ENCODE measurements at places on chromosomes 2 and 18.

- DNase-seq = no peak
These were observed 624 bp downstream of the ZNF516 start for GRCh38 chr18:76494231-76495005.

DNA sequence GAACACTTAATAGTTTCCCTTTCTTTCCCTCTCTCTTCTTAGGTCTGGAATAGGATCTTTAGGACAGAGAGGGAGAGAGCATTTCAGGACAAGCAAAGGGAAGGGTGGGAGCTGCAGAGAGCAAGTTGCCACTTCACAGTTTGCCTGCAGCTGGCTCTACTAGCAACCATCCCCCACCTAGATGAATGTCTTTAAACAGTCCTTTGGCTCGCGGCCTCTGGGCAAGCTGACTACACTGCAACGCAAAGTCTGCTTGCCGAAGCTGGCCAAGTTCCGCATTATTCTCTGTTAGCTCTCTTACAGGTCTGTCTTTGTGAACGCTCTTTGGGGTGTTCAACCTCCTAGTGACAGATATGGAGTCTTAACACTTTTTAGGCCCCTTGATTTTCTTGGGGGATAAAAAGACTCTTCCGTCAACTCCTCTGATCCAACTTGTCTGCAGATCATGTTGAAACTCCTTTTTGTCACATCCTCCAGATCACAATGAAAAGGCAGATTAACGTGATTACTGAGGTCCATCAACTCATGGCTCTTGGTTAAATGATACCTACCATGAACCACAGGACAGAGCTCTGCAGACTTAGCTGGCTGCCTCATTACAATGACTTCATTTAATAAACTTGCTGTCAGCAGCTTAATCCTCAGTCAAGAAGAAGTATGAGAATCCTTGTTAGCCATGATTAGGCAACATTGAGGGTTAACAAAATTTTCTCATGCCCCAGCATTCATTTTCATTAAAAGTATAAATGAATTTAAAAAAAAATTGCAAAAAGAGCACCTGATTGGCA lies 74.6 kb downstream of the SLC4A3 start:
- DNase-seq = no peak

DNA sequence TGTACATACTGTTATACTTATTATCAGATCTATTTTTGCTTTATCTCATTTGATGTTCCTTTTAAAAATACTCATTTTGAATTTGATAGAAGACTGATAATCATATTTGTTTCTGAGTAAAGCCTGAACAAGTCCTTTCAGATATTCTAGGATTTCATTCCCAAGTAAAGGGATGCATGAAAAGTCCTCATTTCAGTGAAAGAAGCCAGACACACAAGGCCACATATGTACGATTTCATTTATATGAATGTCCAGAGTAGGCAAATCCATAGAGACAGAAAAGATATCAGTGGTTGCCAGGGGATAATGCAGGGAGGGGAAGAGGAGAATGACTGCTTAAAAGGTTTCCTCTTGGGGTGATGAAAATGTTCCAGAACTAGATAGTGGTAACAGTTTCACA lies 53.4 kb downstream of the DSC3 start:
- DNase-seq = no peak

DNA sequence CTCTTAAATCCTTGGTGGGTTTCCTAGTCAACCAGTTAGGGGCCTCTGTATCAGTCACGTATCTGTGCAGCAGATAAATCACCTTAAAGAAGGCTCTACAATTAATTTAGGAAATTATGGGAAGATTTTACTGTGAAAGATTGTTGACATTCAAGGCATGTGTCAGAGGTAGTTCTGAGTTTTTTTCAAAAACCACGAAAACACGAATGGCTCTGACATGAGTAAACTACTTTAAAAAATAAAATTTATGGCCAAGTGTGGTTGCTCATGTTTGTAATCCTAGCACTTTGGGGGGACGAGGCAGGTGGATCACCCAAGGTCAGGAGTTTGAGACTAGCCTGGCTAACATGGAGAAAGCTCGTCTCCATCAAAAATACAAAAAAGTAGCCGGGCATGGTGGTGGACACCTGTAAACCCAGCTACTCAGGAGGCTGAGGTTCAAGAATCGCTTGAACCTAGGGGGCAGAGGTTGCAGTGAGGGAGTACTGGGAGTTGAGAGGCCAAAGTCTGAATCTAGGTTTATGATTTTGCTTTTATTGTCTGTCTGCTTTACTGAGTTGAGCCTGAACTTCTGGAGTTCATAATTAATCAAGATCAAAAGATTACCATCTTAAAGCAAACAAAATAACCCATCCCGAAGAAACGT lies 77.1 kb downstream of the SPRED2 start:
- no peak for DNase-seq

DNA sequence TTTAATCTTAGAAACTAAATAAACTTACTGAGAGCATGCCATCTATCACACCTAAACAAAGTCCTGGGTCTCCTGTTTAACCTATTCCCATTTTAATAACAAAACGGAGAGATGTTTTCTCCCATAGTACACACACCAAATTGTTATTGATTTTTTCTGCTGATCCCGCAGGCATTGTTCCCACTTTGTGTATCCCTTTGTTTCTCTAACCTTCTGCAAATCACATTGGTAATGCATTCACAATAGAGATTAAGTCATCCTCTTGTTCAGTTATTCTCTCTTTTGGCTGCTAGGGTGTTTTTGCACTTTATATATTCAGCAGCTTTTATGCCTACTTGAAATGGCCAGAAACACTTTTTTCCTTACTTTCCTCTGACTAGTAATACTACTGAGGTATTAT lies 1071.9 kb upstream of the CDH2 start:
- no peak for DNase-seq

DNA sequence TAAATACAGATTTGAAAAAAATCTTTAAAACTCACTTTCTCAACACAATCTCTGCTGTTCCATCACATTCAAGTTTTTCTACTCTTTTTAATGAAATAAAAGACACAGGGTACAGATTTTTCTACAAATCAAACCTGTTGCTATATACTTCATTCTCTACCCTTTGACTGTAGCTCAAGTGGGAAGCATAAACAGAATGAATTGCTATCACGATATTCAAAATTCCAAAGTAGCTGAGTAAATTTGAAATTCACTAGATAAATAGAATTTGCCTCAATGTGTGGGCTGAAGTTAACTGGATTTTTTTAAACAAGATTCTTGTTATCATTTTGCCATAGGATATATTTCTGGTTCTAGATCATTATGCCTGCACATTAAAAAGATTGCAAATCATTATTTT lies 185.9 kb downstream of the ZNF521 start:
- no peak for DNase-seq

GRCh38 chr2:168639018-168639417 lies 163.4 kb upstream of the NOSTRIN start:
- no peak for DNase-seq

GRCh38 chr2:127675331-127676261 lies at the start of gene LIMS2:
LIMS2 (minus strand) TSS chr2:127675530; CDS start chr2:127675024, 506 bp downstream.
- no peak for DNase-seq

DNA sequence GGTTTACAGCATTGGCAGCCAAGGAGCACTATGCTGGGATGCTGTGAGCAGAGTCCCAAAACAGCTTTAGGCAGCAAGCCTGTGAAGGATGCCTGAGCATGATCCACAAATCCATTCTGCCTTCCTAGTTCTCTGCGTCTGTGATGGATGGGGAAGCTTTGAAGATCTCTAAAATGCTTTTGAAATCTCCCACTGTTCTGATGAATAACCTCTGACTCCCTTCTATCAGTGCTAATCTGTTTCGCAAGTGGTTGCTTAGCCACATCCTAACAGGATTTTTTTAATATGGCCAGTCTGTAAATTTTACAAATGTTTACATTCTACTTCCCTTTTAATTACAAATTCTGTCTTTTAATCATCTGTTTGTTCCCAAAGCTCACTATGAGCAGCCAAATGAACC lies 319.2 kb downstream of the GULP1 start:
- DNase-seq = no peak

- no peak for DNase-seq
These were observed 7.2 kb upstream of the RAB12 start for GRCh38 chr18:8602040-8602439.

- DNase-seq = no peak
These were observed 784 bp downstream of the CRACDL start for GRCh38 chr2:98935111-98935770.

DNA sequence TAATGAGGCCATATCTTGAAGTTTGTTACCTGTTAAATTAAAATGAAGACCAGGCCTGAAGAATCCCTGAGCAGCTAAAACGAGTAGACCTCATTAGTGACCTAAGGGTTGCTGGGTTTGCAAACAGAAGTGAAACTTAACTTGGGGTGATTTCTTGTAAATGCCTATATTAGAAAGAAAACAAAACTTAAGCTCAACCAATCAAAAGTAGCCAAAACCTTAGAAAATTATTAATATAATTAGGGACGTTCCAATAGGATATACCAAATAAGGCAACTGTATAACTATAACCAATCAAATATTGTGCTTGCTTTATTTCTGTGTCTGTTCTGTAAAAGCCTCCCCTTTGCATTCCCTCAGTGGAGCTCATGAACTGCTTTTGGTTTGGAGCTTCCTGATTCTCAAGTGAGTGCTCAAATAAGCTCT lies 137.9 kb upstream of the VRK2 start:
- DNase-seq = no peak

GRCh38 chr18:48929941-48930713 lies 20.6 kb downstream of the SMAD7 start:
- no peak for DNase-seq

- DNase-seq = no peak
These were observed 79.5 kb downstream of the NXPH2 start for GRCh38 chr2:138700716-138701115.

DNA sequence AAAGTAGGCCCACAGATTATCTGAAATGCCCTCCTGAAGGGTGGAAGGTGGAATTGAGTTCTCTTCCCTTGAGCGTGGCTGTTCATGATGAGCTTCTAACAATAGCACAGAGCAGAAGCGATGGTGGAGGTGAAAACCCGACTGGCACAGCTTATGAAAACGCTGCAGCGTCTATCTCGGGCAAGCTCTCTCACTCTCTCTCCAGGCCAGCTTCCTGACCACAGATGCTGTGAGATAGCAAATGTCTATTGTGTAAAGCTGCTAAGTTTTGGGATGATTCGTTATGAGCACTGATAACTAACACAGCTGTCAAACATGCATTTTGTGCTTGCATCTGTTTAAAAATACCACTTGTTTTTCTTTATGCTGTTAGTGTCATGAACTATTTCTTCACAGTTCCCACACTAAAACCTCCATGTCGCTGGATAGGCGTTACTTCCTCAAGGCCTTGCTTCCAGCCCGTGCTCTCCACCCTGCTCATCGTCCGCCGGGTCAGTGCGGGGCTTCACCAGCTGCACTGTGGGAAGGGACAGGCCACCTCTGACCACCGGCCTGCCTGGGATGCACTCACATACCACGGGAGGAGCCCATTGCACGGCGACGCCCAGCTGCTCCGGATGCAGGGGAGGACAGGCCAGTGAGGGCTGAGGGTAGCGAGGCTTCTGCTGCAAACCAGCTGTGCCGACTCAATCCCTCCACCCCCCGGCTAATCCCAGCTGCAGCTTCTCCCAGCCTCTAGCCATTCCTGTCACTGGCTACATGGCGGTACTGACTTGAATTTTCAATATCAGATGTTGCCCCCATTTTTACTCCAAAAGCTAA lies 60.0 kb upstream of the OTOS start:
- peak; percentile 26 for DNase-seq

DNA sequence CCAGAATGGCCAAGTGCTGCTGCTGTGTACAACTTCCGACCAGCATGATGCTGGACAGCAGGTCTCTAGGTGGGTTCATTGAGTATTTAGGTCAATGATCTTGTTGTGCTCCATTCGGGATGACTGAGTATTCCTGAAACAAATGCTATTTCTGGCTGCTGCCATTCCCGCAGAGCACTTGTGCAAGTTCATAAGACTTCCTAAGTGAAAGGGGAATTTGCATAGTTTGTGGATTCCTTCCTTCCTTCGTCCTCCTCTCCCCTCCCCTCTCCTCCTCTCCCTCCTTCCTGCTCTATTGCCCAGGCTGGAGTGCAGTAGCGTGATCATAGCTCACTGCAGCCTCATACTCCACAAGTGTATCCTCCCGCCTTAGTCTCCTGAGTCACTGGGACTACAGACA lies 40.4 kb downstream of the LDLRAD4 start:
- no peak for DNase-seq

GRCh38 chr18:36672437-36673344 lies 156.1 kb downstream of the TPGS2 start:
- no peak for DNase-seq

Data from activated CD4-positive, alpha-beta T cell treated with anti-CD3 and anti-CD28 coated beads, Interleukin-2, Interleukin-4, amounts not matched to agents 100 ng/mL and 50 ng/mL, durations not matched to agents 16 hours and 8 hours (primary cell).